ENCODE measurements at places on chromosomes 16 and 17.

DNA sequence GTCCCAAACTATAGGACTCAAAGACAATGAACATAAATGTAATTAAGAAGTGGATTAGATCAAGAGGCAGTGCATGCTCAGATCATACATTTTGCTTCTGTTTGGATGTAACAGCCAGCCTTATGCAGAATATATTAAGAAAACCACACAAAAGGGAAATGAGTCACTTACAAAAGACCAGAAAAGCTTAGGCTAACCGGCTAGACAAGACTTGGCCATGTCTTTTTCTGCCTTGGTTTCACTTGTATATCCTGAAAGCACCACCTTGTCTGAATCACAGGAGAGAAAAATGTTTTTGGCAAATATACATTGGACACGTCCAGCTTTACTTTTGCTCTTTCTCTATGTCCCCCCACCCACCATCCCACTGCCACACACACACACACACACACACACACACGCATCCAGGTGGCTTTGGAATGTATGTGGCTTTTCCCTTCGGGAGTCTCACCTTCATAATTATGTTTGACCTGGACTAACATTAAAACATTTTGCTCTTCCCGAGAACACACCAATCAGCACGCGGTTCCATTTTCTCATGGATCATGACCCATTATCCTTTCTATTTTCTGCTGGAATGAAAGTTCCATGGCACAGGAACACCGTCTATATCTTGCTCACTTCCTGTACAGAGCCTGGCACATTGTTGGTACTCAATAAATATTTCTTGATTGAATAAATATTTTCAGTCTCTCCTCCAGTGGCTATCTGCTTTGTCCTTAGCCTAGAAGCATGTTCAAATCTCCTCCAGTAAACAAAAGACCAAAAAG is 64.6 kb downstream of the CDK5R1 start:
- peak overlapping the region; percentile 8 for H3K4me3 ChIP-seq
- no peaks in the 10 kb centered on the region for H3K27me3 ChIP-seq
- H3K4me1 ChIP-seq = peaks cover 44% of the 10 kb centered on the region

GRCh38 chr16:23837553-23838308 is 1.9 kb downstream of the PRKCB start:
- no peaks in the 10 kb centered on the region for H3K27me3 ChIP-seq
- H3K36me3 ChIP-seq = peaks cover 3% of the 10 kb centered on the region
- no peak for DNase-seq
- peak overlapping the region; percentile 87 for H3K4me3 ChIP-seq

DNA sequence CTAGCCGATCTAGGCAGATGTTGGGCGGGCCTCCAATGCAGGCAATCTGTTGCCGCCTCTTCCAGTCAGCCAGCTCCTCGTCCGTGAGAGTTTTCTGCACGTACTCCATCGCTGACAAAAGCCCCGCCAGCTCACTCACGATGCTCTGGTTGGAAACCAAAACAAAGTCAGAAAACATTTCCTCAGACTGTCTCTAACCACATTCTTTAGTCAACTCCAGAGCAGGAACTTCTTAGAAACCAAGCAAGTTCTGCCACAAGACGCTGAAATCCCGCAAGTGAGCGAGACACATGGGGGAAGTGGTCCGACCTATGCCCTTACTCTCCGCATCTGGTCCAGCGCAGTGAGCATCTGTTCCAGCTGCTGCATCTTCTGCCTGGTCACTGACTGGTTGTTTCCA is 49.1 kb downstream of the STAT5A start:
- peak; percentile 89 for DNase-seq
- H3K4me1 ChIP-seq = peaks cover 89% of the 10 kb centered on the region
- peak overlapping the region; percentile 67 for H3K4me3 ChIP-seq

- no peaks in the 10 kb centered on the region for H3K4me1 ChIP-seq
- no peaks in the 10 kb centered on the region for H3K36me3 ChIP-seq
- DNase-seq = no peak
- no peaks in the 10 kb centered on the region for H3K27me3 ChIP-seq
- H3K27ac ChIP-seq = no peak overlapping the region
These were observed 38.2 kb upstream of the DOC2B start for GRCh38 chr17:219696-220095.

DNA sequence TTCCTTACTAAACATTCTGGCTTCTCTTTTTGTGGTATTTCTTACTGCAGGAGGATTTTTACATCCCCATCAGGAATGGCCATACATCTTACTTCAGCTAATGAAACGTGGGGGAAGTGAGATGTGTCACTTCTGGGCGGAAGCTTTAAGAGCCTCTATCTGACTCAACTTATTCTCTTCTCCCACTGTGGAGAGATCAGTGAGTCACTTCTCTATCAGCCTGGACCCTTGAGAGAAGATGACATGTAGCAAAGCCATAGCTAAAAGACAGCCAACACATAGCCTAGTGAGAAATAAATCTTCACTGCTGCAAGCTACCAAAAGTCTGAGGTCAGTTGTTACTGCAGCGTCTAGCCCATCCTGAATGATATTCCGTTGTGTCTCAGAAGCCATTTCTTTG is 1066.7 kb upstream of the RBFOX1 start:
- no peaks in the 10 kb centered on the region for H3K4me1 ChIP-seq
- no peaks in the 10 kb centered on the region for H3K36me3 ChIP-seq
- DNase-seq = no peak

DNA sequence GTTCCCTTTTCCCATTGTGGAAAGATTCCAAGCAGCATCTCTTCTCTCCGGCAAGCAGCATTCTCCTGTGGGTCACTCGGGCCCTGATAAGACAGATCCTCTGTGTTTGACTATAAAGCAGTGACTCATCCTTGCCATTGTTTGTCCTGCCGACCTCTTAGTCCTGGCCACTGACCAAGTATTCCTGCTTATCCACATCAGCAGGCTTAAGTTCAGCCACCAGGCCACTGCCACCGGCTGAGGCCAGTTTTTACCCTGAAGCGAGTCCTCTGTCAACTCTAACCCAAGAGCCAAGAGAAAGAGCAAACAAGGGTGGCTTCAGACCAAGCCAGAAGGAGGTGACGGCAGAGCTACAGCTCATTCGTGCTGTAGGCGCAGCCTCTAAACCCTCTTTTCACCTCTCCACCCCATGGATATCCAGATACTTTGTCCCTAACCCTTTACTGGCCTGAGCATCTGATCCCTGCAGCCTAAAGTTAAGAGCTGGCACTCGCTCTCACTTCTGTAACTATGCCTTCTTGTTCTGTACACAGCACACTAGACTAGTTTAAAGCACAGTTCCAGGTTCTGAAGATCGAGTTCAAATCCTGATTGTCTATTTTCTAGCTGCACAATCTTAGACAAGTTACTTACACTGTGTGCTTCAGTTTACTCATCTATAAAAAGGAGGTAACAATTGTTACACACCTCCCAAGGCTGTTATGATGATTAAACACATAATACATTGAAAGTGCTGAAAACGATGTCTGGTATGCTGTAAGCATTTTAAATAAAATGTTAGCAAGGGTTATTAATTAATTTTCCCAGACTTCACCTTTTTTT is 31.0 kb downstream of the SOX9 start:
- no peak for DNase-seq
- H3K4me3 ChIP-seq = no peak overlapping the region
- no peaks in the 10 kb centered on the region for H3K4me1 ChIP-seq
- H3K27me3 ChIP-seq = no peaks in the 10 kb centered on the region
- H3K36me3 ChIP-seq = peaks cover 3% of the 10 kb centered on the region

GRCh38 chr17:75689441-75689873 is 22.3 kb downstream of the SAP30BP start:
- DNase-seq = peak; percentile 50
- peaks cover 3% of the 10 kb centered on the region for H3K36me3 ChIP-seq
- H3K4me3 ChIP-seq = peak overlapping the region; percentile 83
- H3K27ac ChIP-seq = peak overlapping the region; percentile 87
- H3K4me1 ChIP-seq = peaks cover 70% of the 10 kb centered on the region

GRCh38 chr16:27972500-27972899 is 91.0 kb downstream of the GSG1L start:
- no peaks in the 10 kb centered on the region for H3K36me3 ChIP-seq
- H3K4me3 ChIP-seq = no peak overlapping the region
- peak; percentile 38 for DNase-seq
- no peaks in the 10 kb centered on the region for H3K4me1 ChIP-seq

- DNase-seq = no peak
- H3K36me3 ChIP-seq = peaks cover 6% of the 10 kb centered on the region
- H3K4me3 ChIP-seq = no peak overlapping the region
These were observed 35.0 kb downstream of the CFDP1 start for GRCh38 chr16:75398333-75398732.

GRCh38 chr16:80023865-80024264 is 423.3 kb upstream of the MAF start:
- no peaks in the 10 kb centered on the region for H3K36me3 ChIP-seq
- H3K4me3 ChIP-seq = no peak overlapping the region
- peaks cover 11% of the 10 kb centered on the region for H3K4me1 ChIP-seq
- H3K27ac ChIP-seq = no peak overlapping the region

DNA sequence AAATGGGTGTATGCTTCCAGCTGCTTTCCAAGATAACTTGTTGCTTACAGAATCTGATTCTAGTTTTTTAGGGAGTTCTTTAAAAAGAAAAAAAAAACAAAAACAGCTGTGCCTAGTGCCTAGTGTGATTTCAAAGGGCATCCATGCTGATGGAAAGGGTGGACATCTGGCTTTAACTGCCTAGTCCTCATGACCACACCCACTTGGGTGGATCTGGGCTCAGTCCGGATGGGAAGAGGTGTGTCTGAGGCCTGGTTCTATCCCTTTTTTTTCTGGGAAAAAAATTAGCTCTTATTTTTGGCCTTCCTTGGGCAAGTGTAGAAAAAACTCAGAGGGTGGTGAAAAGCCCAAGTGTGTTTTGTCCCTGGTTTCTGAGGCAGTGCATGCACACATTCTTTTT is 132.3 kb upstream of the CDH11 start:
- H3K4me1 ChIP-seq = no peaks in the 10 kb centered on the region
- H3K36me3 ChIP-seq = no peaks in the 10 kb centered on the region
- H3K4me3 ChIP-seq = no peak overlapping the region
- DNase-seq = no peak

DNA sequence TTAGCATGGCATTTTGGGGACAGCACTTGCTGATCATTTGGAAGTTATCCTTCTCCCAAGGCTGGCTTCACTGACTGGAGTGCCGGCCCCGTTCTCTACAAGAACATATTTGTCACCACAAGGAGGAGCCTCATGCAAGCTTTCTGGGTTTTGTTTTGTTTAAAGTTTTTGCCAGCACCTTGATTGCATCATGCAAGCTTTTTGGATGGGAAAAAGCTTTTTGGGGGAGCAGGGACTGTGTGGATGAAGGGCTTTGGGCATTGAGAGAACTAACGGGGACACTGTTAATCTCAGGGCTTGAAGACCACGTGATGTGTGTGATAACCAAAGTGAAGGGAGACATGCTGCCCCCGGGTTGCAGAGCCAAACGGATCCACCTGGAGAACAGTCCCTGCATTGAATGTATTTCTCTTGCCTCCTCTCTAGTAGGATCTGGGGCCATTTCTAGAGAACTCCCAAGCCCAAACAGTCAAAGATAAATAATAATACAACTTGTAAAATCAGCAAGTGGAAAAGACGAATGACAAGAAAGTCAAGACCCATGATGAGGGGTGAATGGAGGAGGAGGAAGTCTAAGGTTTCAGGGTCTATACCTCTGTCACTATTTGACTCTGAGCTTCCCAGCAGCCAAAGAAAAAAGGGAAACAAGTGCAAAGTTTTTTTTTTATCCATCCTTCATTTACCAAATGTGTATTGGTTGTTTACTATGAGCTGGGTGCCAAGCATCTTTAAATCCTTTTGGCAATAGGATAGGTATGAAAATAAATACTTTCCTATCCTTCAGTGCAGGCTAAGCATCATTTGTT is 17.2 kb downstream of the TMEM114 start:
- peak; percentile 27 for DNase-seq
- H3K4me1 ChIP-seq = peaks cover 12% of the 10 kb centered on the region
- peaks cover 46% of the 10 kb centered on the region for H3K27me3 ChIP-seq
- H3K36me3 ChIP-seq = peaks cover 1% of the 10 kb centered on the region

DNA sequence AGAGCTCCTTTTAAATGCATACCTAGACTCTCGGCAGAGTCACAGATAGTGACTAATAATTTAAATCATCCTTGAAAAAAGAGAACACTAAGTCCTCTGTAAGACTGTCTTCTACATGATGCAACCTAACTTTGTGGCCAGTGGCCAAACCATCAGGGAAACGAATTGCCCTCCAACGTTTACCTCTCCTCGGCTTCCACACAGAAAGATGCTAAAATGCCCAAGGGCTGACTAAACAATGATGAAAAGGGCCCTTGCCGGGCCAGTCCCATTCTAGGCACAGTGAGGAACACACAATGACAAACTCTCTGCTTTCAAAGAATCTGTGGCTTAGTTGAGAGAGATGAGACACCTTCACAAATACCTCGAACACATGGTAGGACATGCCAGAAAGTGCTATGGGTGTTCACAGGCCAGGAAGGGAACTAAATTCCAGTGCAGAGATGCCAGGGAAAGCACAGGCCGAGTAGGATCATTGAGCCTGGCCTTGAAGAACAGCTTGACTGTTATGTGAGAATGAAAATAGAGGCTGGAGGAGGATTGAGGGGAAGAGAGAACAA is 35.3 kb upstream of the PITPNM3 start:
- peaks cover 20% of the 10 kb centered on the region for H3K36me3 ChIP-seq
- peaks cover 4% of the 10 kb centered on the region for H3K4me1 ChIP-seq
- H3K27ac ChIP-seq = no peak overlapping the region
- no peak overlapping the region for H3K4me3 ChIP-seq
- DNase-seq = no peak
- H3K27me3 ChIP-seq = no peaks in the 10 kb centered on the region

GRCh38 chr17:46977750-46978488 is 1.1 kb downstream of the RPRML start:
- DNase-seq = no peak
- peaks cover 14% of the 10 kb centered on the region for H3K4me1 ChIP-seq
- peak overlapping the region; percentile 89 for H3K4me3 ChIP-seq
- peaks cover 2% of the 10 kb centered on the region for H3K36me3 ChIP-seq

DNA sequence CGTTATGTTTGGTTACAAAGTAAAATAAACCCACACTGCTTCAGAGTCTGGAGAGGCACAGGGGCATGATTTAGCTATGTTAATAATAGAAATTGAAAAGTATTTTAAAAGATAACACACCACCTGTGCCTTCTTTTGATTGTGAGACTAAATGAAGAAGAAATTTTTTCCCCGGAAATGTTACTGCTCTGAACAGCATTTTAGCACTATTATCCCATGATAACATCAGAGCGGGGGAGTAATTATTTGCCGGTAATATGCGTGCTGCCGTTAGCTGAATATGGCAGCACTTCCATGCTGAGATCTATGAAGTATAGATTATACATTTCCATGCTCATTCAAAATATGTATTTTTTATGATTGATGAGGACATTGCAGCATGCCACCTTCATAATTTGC is 500.2 kb upstream of the HSBP1 start:
- H3K36me3 ChIP-seq = no peaks in the 10 kb centered on the region
- H3K27ac ChIP-seq = no peak overlapping the region
- H3K27me3 ChIP-seq = peaks cover 7% of the 10 kb centered on the region
- H3K4me1 ChIP-seq = no peaks in the 10 kb centered on the region
- H3K4me3 ChIP-seq = no peak overlapping the region

- H3K4me1 ChIP-seq = no peaks in the 10 kb centered on the region
- H3K36me3 ChIP-seq = peaks cover 3% of the 10 kb centered on the region
- no peak overlapping the region for H3K4me3 ChIP-seq
- H3K27me3 ChIP-seq = no peaks in the 10 kb centered on the region
- no peak overlapping the region for H3K27ac ChIP-seq
- DNase-seq = no peak
These were observed 22.8 kb downstream of the OMG start for GRCh38 chr17:31274252-31274651.
